ENCODE measurements at places on chromosomes 2 and 18.

DNA sequence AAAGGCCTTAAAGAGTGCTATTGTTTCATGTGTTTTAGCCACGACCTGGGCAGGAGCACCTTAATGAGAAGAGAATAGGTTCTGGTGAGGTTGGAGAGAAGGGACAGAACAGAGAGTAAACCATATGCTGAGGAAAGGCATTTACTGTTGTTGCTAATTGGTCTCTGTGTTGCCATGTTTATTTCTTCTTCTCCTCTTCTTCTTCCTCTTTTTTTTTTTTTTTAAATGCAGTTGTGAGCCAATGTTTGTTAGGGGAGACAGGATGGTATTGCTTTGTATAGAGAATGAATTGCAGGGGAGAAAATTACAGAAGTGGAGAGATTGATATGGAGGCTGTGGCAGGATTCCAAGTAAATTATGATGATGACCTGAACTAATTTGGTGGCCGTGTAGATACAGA is 2.6 kb downstream of the SCN9A start:
- DNase-seq = no peak
- peaks cover 14% of the 10 kb centered on the region for H3K27me3 ChIP-seq

- H3K4me1 ChIP-seq = no peaks in the 10 kb centered on the region
- peaks cover 8% of the 10 kb centered on the region for H3K27me3 ChIP-seq
- H3K36me3 ChIP-seq = no peaks in the 10 kb centered on the region
These were observed 18.7 kb upstream of the MTCL1 start for GRCh38 chr18:8686611-8687010.

DNA sequence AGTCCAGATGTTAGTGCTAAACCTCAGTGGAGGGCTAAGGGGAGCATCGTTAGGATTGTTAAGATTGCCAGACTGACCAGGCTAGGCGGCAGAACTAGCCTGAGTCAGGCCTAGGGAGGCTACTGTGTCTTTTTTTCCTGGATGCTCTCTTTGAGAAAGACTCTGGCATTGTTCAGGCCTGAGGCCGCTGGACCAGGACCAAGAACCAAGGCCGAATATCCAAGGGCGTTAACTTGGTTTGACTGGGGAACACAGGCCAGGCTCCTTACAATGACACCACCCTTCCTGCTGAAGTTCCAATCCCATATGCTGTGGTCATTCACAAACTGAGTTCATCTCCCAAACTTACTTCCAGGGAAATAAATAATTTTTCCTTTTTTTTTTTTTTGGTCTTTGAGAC is 10.6 kb downstream of the HTRA2 start:
- no peaks in the 10 kb centered on the region for H3K36me3 ChIP-seq
- H3K4me3 ChIP-seq = no peak overlapping the region
- H3K27ac ChIP-seq = peak overlapping the region; percentile 88
- peaks cover 20% of the 10 kb centered on the region for H3K4me1 ChIP-seq
- DNase-seq = peak; percentile 77

DNA sequence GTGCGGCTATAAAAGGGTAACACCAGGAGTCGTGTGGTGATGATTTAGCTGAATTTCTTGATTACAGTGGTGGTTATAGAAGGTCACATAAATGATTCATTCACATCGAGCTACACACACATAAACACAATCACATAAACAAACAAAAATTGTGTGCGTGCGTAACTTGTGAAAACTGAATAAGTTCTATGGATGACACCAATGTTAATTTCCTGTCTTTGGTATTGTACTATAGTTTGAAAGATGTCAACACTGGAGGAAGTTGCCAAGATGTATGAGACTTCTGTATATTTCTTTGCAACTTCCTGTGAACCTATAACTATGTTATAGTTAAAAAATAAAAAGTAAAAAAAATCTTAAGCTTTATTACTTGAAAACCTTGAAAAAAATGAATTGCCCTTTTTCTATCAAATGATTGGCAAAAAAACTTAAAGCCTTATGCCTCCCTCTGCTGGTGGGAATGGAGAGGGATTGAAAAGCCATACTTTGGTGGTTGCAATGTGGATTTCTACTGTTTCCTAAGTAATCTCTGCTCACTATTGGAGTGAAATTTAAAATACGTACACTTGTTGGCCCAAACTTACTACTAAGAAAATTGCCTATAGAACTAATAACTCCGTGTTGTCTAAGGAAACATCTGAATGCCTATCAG is 227.7 kb downstream of the RPIA start:
- H3K27ac ChIP-seq = no peak overlapping the region
- H3K4me3 ChIP-seq = no peak overlapping the region
- no peak for DNase-seq
- no peaks in the 10 kb centered on the region for H3K4me1 ChIP-seq
- no peaks in the 10 kb centered on the region for H3K36me3 ChIP-seq

- no peak overlapping the region for H3K27ac ChIP-seq
- H3K27me3 ChIP-seq = peaks cover 6% of the 10 kb centered on the region
- no peak overlapping the region for H3K4me3 ChIP-seq
- no peak for DNase-seq
- H3K36me3 ChIP-seq = no peaks in the 10 kb centered on the region
These were observed 289.5 kb downstream of the CDCA7 start for GRCh38 chr2:173644146-173644545.

GRCh38 chr18:32424696-32425095 is 46.0 kb downstream of the GAREM1 start:
- peak overlapping the region; percentile 70 for H3K27ac ChIP-seq
- DNase-seq = no peak
- H3K4me1 ChIP-seq = peaks cover 90% of the 10 kb centered on the region
- H3K27me3 ChIP-seq = no peaks in the 10 kb centered on the region
- H3K4me3 ChIP-seq = peak overlapping the region; percentile 17

GRCh38 chr2:136005462-136006196 is 20.2 kb upstream of the DARS1 start:
- H3K27me3 ChIP-seq = no peaks in the 10 kb centered on the region
- DNase-seq = no peak
- H3K4me3 ChIP-seq = no peak overlapping the region
- no peaks in the 10 kb centered on the region for H3K36me3 ChIP-seq

- no peaks in the 10 kb centered on the region for H3K36me3 ChIP-seq
- peaks cover 62% of the 10 kb centered on the region for H3K27me3 ChIP-seq
- no peak overlapping the region for H3K27ac ChIP-seq
These were observed 3.4 kb upstream of the ALPP start for GRCh38 chr2:232375164-232375563.

- H3K36me3 ChIP-seq = no peaks in the 10 kb centered on the region
- peaks cover 35% of the 10 kb centered on the region for H3K4me1 ChIP-seq
- H3K27ac ChIP-seq = no peak overlapping the region
- no peaks in the 10 kb centered on the region for H3K27me3 ChIP-seq
- no peak overlapping the region for H3K4me3 ChIP-seq
These were observed 158.0 kb downstream of the RAPGEF4 start for GRCh38 chr2:172893671-172894070.

- H3K27me3 ChIP-seq = no peaks in the 10 kb centered on the region
- H3K27ac ChIP-seq = no peak overlapping the region
- no peaks in the 10 kb centered on the region for H3K4me1 ChIP-seq
These were observed 9.6 kb upstream of the PROM2 start for GRCh38 chr2:95264624-95265023.

DNA sequence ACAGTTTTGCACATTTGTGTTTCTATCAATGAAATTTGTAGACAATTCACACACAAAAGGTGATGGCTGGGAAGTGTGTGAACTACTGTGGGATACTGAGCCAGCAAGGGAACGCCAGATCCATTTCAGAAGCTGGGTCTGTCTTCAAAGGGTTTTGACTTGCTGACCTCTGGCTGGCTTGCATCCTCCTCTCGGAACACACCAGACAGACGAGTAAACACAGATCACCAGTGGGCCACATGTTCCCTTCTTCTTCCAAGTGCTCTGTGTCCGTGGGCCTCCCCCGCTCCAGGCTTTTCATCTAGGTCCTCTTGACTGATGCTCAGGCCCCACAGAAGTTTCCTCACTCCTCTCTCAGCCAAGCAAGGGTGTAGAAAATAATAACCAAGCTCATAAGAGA is 122.2 kb upstream of the OSR1 start:
- H3K27me3 ChIP-seq = no peaks in the 10 kb centered on the region
- no peak overlapping the region for H3K27ac ChIP-seq
- no peaks in the 10 kb centered on the region for H3K4me1 ChIP-seq
- no peak for DNase-seq

GRCh38 chr2:60469536-60470317 is 83.7 kb downstream of the BCL11A start:
- H3K27me3 ChIP-seq = no peaks in the 10 kb centered on the region
- H3K36me3 ChIP-seq = no peaks in the 10 kb centered on the region
- no peak overlapping the region for H3K27ac ChIP-seq

- H3K27ac ChIP-seq = no peak overlapping the region
- peaks cover 13% of the 10 kb centered on the region for H3K36me3 ChIP-seq
- H3K4me3 ChIP-seq = no peak overlapping the region
- DNase-seq = no peak
- no peaks in the 10 kb centered on the region for H3K27me3 ChIP-seq
These were observed 315.1 kb upstream of the EPAS1 start for GRCh38 chr2:45982096-45982495.

- H3K4me3 ChIP-seq = no peak overlapping the region
- H3K27me3 ChIP-seq = no peaks in the 10 kb centered on the region
- H3K36me3 ChIP-seq = no peaks in the 10 kb centered on the region
- DNase-seq = no peak
- peaks cover 15% of the 10 kb centered on the region for H3K4me1 ChIP-seq
These were observed 294.6 kb upstream of the SLC14A2 start for GRCh38 chr18:45320724-45321123.

GRCh38 chr2:144660518-144661316 is 140.8 kb upstream of the ZEB2 start:
- no peak for DNase-seq
- H3K4me1 ChIP-seq = no peaks in the 10 kb centered on the region
- H3K4me3 ChIP-seq = no peak overlapping the region
- H3K36me3 ChIP-seq = no peaks in the 10 kb centered on the region
- H3K27ac ChIP-seq = peak overlapping the region; percentile 36
- H3K27me3 ChIP-seq = no peaks in the 10 kb centered on the region

GRCh38 chr2:74887445-74887951 is 53.6 kb downstream of the HK2 start:
- no peaks in the 10 kb centered on the region for H3K4me1 ChIP-seq
- no peak overlapping the region for H3K27ac ChIP-seq
- no peak for DNase-seq
- H3K36me3 ChIP-seq = peaks cover 39% of the 10 kb centered on the region
- H3K4me3 ChIP-seq = no peak overlapping the region

DNA sequence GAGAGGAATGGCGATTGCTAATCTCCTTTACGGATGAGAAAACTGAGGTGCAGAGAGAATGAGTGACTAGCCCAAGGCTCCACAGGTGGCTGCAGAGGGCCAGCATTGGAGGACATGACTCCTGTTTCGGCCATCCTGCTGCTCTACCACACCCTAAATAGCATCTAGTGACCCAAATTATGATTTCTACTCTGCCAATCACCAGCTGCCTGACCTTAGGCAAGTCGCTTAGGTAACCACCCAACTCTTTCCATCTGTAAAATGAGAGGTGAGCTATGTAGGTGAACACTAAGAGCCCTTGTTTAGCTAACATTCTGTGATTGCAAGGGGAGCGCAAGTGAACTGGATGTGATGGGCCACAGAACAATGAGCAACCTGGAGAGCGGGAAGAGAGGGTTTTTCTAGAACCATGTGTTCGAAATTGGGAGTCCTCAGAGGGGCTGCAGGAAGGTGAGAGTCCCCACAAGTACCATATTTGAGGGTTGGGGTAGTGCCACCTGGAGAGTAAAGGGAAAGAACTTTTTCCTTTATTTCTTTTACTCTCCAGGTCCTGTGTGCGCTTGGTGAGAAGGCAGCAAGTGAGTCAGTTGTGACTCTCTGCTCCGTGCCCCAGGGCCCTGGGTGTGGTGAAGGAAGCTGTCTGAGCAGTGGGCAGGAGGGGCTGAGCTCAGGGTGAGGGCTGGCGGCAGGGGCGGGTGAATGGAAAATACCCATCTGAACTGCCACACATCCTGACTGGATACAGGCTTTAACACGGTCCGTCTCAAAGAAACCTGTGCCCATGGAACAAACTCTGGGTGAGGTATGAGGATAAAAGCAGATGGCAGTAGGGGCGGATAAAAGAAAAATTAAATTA is 2.4 kb downstream of the CYP27C1 start:
- peaks cover 23% of the 10 kb centered on the region for H3K4me1 ChIP-seq
- H3K36me3 ChIP-seq = no peaks in the 10 kb centered on the region
- DNase-seq = no peak
- no peak overlapping the region for H3K27ac ChIP-seq

- H3K27ac ChIP-seq = peak overlapping the region; percentile 99
- H3K4me3 ChIP-seq = no peak overlapping the region
- DNase-seq = no peak
- H3K36me3 ChIP-seq = no peaks in the 10 kb centered on the region
These were observed 5.3 kb downstream of the MAP4K3 start for GRCh38 chr2:39431592-39432316.

GRCh38 chr18:59940068-59940467 is 40.3 kb downstream of the PMAIP1 start:
- H3K4me3 ChIP-seq = no peak overlapping the region
- H3K36me3 ChIP-seq = no peaks in the 10 kb centered on the region
- DNase-seq = no peak

Data from left ventricle myocardium inferior (tissue), 1 donor.